ENCODE measurements at places on chromosomes 5 and 9.

DNA sequence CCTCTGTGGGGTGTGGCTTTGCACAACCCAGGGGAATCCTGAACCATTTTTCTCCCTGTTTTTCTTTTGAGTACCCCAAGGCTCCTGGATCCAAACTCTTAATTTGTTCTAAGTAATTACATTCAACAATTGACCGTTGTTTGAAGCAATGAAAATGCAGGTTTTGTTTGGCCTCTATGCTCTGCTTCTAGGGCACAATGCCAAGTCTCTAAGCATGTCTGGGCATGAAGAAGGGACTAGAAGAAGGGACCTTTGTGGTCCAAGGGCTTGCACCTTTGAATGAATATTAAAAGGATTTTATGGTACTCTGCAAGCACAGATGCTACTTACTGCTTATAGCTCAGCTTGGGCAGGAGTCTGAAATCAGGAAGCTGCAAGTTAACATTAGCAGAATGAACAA is 6.6 kb upstream of the ENC1 start:
- DNase-seq = no peak

- DNase-seq = no peak
Observed at GRCh38 chr5:55406292-55406691, 98.5 kb downstream of the MTREX start.

DNA sequence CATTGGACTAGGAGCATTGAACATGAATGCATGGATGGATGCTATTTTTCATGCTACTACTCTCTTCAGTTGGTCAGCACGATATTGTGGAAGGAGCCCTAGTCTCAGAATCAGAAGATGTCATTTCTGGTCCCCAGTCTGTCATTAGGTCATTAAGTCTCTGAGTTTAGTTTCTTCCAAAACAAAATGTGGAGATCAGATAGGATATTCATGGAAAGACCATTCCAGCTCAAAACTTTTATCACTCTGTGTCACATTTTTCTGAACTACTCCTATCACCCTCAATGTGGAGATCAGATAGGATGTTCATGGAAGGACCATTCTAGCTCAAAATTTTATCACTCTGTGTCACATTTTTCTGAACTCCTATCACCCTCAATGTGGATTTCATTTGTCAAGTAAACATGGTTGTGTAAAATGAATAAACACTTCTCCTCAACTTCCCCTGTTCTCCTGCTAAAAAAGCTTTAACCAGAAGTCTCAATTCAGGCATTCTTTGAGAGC is 296.8 kb downstream of the MRPS30 start:
- no peak for DNase-seq

GRCh38 chr9:19895006-19895405 is 106.2 kb upstream of the SLC24A2 start:
- no peak for DNase-seq

DNA sequence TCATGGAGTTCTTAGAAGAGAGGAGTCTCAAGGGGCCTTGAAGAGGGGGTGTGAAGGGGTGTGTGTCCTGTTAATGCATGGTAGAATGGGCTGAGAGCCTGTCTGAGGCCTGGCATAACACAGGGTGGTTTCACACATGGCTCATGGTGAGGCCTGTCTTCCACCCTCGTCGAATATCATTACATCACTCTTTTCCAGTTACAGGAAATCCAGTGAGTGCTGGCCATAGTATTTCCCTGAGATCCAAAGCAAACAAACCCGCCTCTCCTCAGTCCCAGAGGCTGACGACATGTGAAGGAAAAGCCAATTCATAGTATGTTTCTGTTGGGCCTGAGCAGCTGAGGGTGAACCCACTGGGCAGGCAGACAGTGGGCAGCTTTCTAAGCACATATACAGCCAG is 159.4 kb upstream of the NR3C1 start:
- DNase-seq = no peak

GRCh38 chr9:10678790-10679189 is 66.0 kb upstream of the PTPRD start:
- no peak for DNase-seq

- no peak for DNase-seq
Observed at GRCh38 chr9:101737705-101738565, 512 bp downstream of the GRIN3A start.

DNA sequence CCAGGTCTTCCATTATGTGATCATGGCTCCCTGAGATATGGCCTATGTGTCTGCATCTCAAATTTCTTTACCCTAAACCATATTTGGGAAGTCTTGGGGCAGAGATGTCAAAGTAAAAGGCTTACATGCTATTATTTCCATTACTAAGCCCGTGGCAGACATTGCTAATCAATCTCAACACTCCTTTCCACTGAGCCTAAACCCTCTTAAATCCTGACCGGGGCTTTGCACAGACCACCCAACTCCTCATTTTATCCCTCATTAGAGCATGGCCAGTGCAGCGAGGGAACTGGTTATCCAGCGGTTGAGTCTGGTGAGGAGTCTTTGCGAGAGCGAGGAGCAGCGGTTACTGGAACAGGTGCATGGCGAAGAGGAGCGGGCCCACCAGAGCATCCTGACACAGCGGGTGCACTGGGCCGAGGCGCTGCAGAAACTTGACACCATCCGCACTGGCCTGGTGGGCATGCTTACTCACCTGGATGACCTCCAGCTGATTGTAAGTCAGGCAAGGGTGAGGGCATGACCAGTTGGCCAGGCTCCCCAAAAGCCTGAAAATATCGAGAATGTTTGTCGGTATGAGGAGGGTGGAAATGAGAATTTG is 11.0 kb downstream of the BSPRY start:
- DNase-seq = no peak

DNA sequence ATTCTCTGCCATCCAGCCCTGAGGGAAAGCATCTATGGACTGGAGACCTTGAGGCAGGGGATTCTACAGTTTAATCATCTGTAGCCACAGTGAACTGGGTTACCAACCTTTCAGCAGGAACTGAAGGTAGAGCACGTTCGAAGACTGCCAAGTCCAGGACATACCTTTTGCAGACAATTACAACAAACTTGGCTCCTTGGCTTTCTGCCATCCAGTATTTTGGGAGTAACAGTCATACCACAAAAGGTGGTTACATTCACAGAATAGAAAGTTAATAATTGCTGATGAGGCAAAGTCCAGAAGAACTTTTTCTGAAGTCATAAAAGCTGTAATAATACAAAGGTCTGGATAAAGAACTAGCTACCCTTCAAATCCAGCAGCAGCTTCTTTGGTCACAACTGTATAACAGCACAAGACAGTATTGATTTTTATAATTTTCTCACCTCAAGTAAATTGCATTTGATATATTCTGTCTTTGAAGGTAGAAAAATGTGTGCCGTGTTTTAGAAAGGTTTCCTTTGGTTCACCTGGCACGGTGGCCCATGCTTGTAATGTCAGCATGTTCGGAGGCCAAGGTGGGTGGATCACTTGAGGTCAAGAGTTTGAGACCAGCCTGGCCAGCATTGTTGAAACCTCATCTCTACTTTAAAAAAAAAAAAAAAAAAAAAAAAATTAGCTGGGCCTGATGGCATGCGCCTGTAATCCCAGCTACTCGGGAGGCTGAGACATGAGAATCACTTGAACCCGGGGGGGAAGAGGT is 236.6 kb downstream of the NR3C1 start:
- no peak for DNase-seq

DNA sequence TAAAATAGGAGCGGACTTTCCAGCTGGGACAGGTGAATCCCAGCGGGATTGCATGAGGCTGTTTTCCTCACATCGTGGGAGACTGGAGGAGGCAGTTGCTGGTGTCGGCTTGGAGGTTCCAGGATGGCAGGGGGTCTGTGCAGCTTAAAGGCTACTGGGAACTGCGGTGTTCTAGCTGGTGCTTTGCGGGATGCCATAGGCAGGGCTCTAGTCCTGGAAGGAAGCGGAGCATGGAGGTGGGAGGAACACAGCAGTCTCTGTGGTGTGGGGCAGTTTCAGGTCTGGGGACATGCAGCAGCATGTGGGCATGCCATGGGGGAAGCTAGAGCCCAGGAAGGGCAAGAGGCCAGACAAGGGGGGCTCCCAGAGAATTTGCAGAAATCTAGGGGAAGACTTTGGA is 141.5 kb downstream of the NSG2 start:
- DNase-seq = no peak

GRCh38 chr5:138107213-138107612 is 23.4 kb downstream of the WNT8A start:
- no peak for DNase-seq

- DNase-seq = no peak
Observed at GRCh38 chr5:81859624-81860023, 108.7 kb upstream of the SSBP2 start.

- DNase-seq = peak; percentile 84
Observed at GRCh38 chr5:136001466-136001981, 27.3 kb upstream of the TGFBI start.

DNA sequence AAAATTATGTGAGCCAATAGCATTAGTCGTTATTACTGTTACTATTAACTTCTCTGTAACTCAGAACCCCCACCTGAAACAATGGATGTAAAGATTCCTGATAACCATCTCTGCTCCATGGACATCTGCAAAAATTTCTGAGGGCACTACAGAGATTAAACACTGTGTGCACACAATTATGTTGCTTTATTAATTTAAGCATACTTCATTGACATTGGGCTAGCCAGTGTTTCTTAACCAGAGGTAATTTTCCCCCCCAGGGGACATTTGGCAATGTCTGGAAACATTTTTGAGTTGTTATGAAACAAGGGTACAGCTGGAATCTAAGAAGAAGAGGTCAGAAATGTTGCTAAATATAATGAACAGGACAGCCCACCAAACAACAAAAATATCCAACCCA is 19.3 kb downstream of the SLIT3 start:
- DNase-seq = no peak

DNA sequence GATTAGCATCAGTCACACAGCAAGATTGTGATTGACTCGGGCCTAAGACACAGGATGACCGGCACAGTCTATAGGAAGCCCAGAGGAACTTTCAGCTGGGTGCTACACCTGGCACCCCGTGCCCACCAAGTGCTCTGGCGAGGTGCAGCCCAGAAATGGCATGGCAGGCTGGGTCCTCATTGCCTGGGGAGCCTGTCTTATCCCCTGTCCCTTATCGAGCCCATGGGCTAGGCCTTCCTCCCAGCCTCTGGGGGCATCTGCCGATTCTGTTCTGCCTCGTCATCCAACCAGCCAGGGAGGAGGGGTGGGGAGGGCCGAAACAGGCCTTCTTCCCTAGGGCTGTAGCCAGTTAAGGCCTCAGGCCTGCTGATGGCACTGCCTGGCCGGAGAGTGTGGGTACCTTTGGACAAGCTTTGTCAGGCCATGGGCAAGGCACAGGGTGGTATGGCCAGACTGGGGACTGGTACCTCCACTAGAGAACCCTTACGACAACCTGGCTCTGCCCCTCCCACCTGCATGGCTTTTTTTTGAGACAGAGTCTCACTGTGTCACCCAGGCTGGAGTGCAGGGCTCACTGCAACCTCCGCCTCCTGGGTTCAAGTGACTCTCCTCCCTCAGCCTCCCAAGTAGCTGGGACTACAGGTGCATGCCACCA is 1.6 kb downstream of the GRK6 start:
- DNase-seq = no peak

- no peak for DNase-seq
Observed at GRCh38 chr5:33312571-33313549, 127.9 kb upstream of the TARS1 start.

GRCh38 chr5:83475391-83475863 is 3.9 kb downstream of the VCAN start:
- no peak for DNase-seq

- DNase-seq = no peak
Observed at GRCh38 chr9:69465473-69465872, 140.5 kb downstream of the ENTREP1 start.

DNA sequence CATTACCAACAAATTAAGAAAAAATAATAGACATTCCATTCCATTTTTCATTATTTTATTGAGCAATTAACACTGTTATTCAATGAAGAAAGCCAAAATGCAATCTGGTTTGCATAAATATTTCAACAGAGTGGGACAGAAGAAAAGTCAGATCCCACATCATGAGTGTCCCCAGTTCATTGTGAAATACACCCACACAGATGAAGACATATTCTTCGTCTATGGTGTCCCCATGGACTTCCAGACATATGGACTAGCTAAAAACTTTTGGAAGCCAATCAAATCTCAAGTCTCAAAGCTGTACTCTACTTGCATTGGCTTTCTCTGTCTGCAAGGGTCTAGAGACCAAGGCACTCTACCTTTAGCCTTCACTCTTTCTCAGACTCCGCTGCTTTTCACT is 194.3 kb downstream of the SEMA5A start:
- DNase-seq = no peak

- DNase-seq = no peak
Observed at GRCh38 chr5:32254881-32255539, 57.7 kb downstream of the MTMR12 start.

- no peak for DNase-seq
Observed at GRCh38 chr9:112705768-112706427, 12.0 kb downstream of the INIP start.

DNA sequence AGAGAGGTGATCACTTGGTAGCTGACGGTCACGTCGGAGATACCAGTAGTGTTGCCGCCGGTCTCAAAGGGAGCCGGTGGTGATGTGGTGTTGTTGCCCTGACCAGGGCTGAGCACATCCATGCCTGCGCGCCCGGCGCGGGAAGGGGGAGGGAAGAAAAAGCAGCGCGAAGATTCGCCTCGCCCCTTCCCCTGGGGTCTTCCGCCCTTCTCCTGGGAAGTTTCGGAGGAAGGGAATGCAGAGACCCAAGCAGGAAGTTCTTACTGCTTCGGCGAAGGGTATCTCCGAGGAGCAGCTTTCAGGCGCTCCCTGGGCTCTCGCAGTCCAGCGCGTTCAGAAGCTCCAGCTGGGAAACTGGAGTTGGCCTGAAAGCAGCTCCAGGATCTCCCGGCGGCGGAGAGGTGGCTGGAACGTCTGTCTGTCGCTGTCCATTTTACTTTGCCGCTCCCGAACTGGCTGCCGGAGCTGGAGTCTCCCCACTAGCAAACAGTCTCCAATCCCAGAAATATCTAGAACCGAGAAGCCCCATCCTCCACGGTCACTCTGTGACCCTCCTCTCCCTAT is 565 bp downstream of the HTR1A start:
- no peak for DNase-seq

DNA sequence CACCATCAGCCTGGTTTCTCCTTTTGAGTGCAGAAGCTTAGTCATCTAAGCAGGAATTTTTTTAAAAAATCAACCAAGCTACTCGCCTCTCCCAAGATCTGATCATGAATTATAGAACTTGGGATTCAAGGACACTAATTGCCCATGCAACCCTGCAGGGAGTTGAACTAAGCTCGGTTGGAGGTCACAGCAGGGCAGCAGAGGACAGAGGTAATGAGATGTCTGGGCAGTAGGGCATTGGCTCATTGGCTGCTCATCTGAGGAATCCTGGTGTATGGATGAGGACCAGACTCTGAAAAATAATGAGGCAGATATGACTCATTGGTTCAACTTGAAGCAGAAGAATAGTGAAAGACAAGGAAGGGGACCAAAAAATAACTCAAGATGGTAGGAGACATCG is 111.8 kb upstream of the TLE1 start:
- DNase-seq = no peak

DNA sequence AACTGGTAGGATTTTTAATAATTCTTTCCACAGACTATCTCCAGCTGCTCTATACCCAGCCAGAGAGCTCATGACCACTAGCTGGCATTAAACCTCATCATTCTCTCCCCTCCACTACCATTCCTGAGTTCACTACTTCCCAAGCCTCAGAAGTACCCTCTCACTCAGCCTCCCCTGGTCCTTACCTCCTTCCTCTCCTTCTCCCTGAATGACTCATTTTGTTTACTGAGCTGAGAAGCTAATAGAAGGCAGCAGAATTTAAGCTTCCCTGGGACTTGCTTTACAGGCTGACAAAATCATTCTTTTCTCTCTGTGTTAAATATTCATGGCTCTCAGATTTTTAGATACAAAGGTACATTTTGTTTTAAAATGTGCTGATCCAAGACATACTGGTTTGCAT is 305.4 kb downstream of the TLR4 start:
- DNase-seq = no peak
